Stomach (tissue), 19 donors: ENCODE measurements at places on chromosomes 12 and 14. TPM values are rescaled to one million over a fixed set of nuclear protein-coding genes. Genes with fewer than 3 reads are reported as not detected.

PLD4 gene
- total RNA-seq = 2.6 TPM

- no peak for DNase-seq
- peaks cover 100% of the 10 kb centered on the region for H3K36me3 ChIP-seq
- no peak overlapping the region for H3K27ac ChIP-seq
- H3K4me1 ChIP-seq = no peaks in the 10 kb centered on the region
- H3K4me3 ChIP-seq = no peak overlapping the region
- H3K27me3 ChIP-seq = no peaks in the 10 kb centered on the region
Measured at GRCh38 chr12:132634411-132634990, 15.9 kb downstream of the P2RX2 start.

GRCh38 chr12:126742241-126742641, 1524.7 kb upstream of the TMEM132C start:
- H3K4me3 ChIP-seq = no peak overlapping the region
- peak; percentile 36 for DNase-seq
- no peaks in the 10 kb centered on the region for H3K4me1 ChIP-seq
- H3K27me3 ChIP-seq = no peaks in the 10 kb centered on the region

DNA sequence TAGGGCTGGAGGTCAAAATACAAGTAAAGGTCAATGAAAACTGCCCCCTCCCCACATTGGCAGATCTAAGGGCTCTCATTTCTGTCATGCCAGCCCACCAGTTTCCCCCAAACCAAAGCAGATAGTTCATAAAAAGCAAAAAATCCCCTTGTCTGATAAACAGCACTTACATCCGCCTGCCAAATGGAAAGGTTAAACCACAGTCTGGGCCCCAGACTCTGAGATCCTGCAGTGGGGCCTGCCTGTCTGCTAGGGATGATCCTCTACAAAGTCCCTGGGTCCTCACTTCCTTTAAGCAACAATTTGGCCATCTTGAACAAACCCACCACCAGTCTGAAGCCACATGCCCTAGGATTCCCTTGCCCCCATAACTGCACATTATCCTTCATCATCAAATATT, 9.7 kb upstream of the RPS26 start:
- DNase-seq = no peak
- H3K4me1 ChIP-seq = peaks cover 5% of the 10 kb centered on the region
- H3K27ac ChIP-seq = no peak overlapping the region
